Stimulated activated CD8-positive, alpha-beta memory T cell treated with anti-CD3 and anti-CD28 coated beads, Interleukin-15, amount 100 ng/mL, for 4 hours (primary cell): ENCODE measurements at places on chromosomes 4 and X.

DNA sequence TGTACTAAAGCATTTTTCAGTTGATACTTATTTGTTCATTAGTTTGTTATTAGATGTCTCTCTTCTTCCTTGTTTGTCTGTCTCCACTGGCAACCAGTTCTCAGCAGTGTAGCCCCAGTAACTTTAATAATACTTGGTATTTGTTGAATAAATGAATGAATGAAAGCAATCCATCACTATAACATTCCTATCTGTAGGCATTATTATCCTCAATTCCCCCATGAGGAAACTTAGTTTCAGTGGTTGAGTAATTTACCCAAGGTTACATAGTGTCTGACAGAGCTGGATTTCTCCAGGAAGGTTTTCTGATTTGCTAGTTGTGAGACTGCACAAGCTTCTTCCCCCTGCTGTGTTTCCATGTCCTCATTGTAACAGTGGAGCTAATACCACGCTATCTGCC lies 27.8 kb upstream of the MAOB start:
- DNase-seq = no peak

- DNase-seq = no peak
These were observed 399.1 kb downstream of the INPP4B start for GRCh38 chr4:142447009-142447408.

DNA sequence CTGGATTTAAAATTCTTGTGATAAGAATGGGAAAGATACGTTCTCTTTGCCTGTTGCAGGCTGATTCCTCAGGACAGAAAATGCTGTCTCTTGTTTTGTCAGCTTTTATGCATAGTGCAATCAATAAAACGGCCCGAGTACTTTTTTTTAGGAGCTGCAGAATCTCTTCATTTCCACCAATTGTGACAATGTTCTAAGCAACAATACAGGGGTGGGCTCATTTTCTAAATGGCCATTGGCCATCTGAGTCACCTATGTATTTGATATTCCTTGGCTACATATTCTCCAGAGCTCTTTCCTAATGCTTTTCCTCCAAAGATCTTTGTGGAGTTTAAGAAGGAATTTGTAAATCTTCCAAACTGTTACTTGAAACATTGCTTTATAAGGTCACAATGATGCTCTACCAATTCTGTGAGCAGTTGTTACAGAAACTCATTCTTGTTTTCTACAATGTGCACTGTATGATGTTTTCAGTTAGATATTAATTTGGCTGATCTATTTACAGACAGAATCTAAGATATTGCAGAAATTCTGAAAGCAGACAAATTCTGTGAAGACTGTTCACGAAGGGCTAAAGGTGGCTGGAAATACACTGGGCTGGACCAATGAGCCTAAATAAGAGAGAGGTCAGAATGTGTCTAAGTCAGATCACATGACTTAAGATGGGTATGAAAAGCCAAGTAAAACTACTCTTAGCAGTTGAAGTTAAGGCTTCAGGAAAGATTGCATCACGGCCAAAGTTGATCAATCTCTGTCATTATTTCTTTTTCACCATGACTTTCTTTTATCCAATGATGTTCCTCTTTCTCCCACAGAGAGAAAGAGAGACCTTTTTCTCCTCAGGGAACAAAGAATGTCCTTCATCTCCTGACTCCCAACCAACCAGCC lies 33.4 kb downstream of the TAPT1 start:
- DNase-seq = no peak

DNA sequence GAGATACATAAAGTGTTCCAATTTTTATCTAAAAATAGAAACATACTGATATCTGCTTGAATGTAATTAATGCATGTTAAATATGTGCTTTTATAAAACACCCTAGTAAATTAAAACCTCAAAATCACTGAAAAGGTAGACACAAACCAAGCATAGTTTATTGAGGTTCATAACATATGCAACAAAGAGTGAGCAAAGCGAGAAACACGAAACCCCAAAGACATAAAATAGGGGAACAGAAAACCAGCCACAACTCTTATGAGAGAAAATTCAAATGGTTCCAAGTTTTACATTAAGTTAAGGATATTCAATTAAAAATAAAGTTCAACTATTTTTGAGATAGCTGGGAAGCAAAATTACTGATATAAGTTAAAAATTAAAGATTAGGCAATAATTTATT lies 336.4 kb upstream of the AGA start:
- no peak for DNase-seq

- DNase-seq = peak; percentile 26
These were observed 68.2 kb downstream of the ARHGAP10 start for GRCh38 chr4:147799986-147800555.

GRCh38 chr4:107304699-107305286 lies 268.7 kb upstream of the DKK2 start:
- no peak for DNase-seq

- no peak for DNase-seq
These were observed 88.4 kb upstream of the SLC34A2 start for GRCh38 chr4:25567253-25567652.

GRCh38 chrX:27446423-27446822 lies 16.7 kb downstream of the PPP4R3C start:
- no peak for DNase-seq

DNA sequence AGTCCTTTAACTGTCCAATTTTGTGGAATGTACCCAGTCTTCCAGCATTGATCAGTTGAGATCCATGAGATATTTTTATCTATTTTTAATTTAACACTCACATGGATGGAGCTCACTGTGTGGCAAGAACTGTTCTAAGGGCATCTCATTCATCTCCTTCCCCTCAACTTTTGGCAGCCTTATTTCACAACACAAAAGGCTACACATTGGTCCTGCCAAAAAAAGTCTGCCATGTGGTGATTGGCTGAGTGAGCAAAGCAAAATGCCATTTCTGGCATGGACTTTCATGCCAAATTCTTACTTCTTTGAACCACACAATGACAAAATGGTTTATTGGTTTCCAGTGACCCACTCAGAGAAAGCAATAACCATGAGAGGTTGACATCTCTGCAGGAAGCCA lies 171.6 kb upstream of the MAP3K15 start:
- no peak for DNase-seq

DNA sequence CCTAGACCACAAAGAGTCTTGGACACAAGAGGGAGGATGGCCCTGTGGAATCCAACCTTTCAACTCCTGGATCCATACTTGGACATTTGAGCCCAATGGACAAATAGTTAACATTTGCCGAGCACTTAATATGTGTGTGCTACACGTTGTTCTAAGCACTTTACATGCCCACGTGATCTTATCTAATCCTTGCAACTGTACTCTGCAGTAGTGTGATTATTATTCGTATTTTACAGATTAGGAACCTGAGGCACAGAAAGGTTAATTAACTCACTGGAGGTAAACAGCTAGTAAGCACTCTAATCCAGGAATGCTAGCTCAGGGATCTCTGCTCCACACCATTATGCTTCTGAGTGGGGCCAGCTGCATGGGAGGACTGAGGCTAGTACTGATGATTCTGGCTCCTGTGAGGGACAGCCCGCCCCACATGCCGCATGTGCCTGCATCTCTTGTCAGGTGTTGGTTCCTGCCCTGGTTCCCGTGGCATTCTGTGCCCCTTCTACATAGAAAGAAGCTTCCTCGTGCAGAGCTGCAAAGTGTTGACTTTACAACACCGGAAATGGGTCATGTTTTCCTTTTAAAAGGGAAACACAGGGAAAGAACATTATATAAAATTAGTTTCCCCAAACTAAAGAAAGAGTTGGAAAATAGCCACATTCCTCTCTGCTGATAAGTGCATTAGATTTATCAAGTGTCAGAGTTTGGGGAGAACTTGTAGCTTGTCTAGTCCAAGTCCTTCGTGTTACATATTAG lies 34.8 kb downstream of the PLAC1 start:
- no peak for DNase-seq

GRCh38 chr4:113317523-113317922 lies 268.1 kb downstream of the ANK2 start:
- DNase-seq = no peak
